Left colon (tissue), 2 donors: ENCODE measurements at places on chromosomes 1 and 21. TPM values are rescaled to one million over a fixed set of nuclear protein-coding genes. Genes with fewer than 3 reads are reported as not detected.
A peak's percentile ranks its signal among the peaks of the same experiment; 100 is the strongest.

DNA sequence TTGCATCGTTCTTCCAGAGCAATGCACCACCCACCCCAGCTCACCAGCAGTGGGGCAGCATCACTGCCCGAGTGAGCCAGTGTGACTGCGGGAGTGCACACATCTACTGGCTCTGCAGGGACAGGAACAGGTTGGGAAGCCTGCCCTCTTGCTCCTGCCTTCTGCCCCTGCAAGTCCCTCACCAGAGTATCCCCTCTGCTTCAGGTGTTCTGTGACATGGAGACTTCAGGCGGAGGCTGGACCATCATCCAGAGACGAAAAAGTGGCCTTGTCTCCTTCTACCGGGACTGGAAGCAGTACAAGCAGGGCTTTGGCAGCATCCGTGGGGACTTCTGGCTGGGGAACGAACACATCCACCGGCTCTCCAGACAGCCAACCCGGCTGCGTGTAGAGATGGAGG, 4.2 kb downstream of the ANGPTL7 start:
- DNase-seq: no peak

Gene KRTAP7-1
- not detected for total RNA-seq

DNA sequence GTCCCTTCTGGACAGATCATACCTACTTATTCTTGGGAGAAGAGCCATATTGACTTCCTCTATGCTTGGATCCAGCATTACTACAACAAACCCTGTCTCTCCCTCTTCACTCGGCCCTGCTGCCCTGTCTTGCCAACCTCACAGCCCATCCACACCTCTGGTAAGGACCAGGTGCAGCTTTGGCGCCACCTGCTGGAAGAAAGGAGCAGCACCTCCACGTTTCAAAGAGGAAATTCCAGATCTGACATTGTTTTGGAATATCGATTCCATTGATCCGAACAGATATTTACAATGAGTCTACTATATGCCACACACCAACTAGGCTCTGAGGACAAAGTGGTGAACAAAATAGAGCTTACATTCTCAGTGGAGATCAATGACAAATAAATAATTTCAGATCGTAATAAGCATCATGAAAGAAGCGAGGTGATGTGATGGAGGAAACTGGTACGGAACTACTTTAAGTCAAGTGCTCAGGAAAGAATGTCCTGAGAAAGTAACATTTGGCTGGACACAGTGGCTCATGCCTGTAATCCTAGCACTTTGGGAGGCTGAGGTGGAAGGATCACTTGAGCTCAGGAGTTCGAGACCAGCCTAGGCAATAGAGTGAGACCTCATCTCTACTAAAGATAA, 18.7 kb downstream of the MFSD2A start:
- peak; percentile 84 for DNase-seq

- DNase-seq: no peak
Measured at GRCh38 chr1:23366598-23366997, 3.0 kb downstream of the ZNF436 start.

GRCh38 chr1:204702552-204703267, 17.2 kb upstream of the LRRN2 start:
- no peak for DNase-seq

DNA sequence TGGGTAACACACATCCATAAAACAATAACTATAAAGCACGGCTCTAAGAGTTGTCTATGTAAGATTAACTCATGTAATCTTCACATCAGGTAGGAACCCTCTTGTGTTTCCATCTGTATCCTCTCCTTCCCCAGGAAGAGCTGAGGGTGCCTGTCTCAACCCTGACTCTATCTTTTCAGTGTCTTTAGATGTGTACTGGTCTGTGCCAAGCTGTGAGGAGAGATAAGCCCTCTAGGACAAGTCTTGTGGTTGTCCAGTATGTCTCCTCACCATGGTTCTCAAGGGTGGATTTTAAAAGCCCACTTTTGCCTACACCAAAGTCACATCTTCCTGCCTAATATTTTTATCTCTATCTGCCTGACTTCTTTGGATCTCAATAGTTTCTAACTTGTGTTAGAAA, 300.1 kb downstream of the KCNT2 start:
- no peak for DNase-seq

Gene CELA2A
- total RNA-seq: not detected

Gene NBPF8
- 2.8 TPM for total RNA-seq

Gene FOXO6
- 0.52 TPM for total RNA-seq

DNA sequence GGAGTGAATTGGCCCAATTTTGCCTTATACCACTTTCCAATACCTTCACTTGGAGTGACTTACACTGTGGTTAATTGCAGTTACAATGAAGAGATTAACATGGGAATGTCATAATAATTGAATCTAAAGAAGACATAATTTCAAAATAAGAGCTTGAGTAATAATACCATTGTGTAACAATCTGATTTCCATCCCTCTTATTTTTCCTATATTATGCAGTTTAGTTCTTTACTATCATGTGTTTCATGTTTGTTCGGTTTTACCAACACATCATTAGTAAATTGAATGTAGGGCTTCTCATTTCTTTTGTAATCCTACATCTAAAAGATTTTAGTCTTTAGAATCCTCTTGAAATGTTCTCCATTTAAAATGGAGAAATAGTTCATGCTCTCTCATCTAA, 19.2 kb upstream of the XPR1 start:
- DNase-seq: no peak
